ENCODE measurements at places on chromosomes 13 and 19.
A peak's percentile ranks its signal among the peaks of the same experiment; 100 is the strongest.

GRCh38 chr13:23959231-23959862, 62.0 kb upstream of the C1QTNF9B start:
- DNase-seq: no peak

GRCh38 chr19:31515931-31516330, 166.7 kb upstream of the TSHZ3 start:
- DNase-seq: no peak

GRCh38 chr13:49042476-49042875, 66.8 kb downstream of the FNDC3A start:
- DNase-seq: no peak

DNA sequence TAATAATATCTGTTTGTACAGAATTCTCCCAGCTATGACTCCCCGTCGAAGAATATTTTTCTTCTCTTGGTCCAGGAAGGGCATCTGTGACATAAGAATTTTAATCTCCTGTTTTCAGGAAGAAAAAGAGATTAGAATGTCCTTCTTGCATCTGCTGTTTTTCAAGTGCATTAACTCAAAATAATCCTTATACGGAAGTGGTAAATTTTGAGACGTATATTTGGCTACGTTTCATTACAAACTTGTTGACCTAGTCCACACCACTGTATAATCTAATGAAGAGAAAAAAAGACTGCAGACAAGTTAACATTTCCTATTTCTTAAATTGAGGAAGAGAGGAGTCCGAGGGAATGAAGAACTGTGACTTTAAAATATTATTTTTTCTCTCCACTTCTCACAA, 959.9 kb downstream of the DIAPH3 start:
- no peak for DNase-seq

DNA sequence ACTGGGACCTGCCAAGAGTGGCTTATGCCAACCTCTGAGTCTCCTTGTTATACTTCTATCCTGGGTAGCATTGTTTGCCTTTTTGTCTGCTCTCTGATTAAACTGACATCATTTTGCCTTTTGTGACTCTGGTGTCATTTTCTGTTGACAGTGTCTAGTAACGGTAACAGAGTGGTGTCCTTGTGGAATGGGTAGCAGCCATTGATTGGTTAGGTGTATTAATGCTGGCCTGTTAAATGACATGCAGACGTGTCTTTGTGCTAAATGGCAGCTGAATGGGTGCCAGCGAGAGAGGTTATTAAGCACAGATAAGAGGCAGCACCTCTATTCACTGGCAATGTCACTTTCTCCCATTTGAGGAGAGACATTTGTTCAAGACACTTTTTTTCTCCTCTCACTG, 1289.4 kb downstream of the PCDH9 start:
- no peak for DNase-seq

DNA sequence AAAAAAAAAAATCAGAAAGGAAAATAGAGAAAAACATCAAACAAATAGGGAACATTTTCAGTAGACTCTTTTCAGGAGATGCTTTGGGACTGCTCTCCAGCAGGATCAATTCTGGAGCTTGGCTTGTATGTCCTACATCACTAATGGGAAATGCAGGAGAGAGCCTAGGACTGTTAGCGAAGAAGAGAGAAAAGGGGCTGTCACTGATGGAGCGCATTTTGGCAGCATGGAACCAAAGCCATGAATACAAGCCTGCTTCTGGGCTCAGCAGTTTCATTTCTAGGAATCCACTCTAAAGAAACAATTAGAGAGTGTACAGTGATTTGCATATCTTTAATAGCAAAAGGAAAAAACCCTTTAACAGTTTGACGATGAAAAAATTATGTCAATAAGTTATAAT, 203.9 kb downstream of the NUFIP1 start:
- no peak for DNase-seq

GRCh38 chr19:51107406-51108065, 673 bp downstream of the CTU1 start:
- DNase-seq: peak; percentile 32

GRCh38 chr19:43812688-43813087, 10.4 kb upstream of the LYPD5 start:
- DNase-seq: no peak

- DNase-seq: no peak
Observed at GRCh38 chr19:42508892-42509444, 19.3 kb downstream of the CEACAM1 start.

DNA sequence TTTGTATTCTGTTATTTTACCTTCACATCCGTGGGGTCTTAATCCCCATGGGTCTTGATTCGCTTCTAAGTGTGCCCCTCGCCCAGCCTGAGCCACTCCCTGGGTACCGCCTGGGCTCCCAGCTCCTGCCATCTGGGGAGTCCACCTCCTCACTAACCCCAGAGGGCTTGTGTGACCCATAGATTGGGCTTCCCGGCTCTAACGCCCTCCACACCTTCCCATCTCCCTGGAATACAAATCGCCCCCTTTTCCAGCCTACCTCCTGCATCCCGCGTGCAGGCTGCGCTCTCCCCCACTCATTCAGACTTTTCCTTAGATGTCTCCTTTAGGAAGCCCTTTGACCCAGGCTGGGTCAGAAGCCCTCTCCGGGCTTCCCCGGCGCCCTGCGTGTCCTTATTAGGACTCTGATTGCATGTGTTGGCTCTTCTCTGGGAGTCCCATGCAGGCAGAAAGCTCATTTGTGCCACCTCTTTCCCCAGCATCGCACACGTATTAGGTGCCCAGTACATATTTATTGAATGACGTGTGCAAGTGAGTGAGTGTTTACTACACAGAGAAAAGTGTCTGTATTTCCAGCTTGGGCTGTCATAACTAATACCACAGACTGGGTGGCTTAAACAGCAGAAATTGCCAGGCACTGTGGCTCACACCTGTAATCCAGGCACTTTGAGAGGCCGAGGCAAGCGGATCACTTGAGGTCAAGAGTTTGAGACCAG, 757 bp downstream of the CCDC124 start:
- DNase-seq: peak; percentile 18

- no peak for DNase-seq
Observed at GRCh38 chr19:19381007-19381926, 24.2 kb upstream of the GATAD2A start.

GRCh38 chr13:28581451-28581850, 77.5 kb upstream of the POMP start:
- DNase-seq: no peak

DNA sequence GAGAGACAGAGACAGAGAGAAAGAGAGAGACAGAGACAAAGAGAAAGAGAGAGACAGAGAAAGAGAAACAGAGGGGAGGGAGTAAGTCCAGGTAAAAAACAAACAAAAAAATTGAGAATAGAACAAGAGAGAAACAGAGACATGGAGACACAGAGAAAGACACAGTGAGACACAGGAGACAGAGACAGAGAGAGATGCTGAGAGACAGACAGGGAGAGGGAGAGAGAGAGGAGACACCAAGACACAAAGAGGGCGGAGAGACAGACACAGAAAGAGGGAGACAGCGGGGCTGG, 5.8 kb upstream of the PROZ start:
- DNase-seq: no peak

DNA sequence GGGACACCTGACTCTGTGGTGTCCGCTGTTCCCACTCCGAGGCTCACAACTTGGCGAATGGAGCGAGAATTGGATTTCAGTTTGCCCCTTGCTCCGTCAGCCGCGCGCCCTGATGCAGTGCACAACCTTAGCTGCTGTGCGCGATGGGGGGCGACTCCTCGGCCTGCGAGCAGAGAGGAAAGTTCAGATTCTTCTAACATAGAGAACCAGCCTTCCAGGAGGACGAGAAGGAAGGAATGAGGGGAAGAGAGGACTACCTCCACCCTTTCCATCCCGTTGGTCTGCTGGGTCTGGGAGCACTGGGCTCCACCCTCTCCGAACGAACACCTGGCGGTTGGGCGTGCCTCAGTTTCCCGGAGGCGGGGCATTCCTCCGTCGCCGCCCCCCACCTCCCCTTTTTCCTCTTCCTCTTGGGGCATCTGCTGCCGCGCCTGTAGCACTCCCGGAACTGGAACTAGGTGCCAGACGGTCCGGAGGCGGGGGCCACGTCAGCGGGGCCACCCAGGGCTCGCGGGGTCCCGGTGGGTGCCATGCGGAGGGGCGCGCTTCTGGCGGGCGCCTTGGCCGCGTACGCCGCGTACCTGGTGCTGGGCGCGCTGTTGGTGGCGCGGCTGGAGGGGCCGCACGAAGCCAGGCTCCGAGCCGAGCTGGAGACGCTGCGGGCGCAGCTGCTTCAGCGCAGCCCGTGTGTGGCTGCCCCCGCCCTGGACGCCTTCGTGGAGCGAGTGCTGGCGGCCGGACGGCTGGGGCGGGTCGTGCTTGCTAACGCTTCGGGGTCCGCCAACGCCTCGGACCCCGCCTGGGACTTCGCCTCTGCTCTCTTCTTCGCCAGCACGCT, at the start of gene KCNK6:
Gene KCNK6 (plus strand): TSS at position 425 of the 838 bp plus-strand sequence. CDS start 106 bp downstream, at position 531.
- DNase-seq: peak; percentile 77

DNA sequence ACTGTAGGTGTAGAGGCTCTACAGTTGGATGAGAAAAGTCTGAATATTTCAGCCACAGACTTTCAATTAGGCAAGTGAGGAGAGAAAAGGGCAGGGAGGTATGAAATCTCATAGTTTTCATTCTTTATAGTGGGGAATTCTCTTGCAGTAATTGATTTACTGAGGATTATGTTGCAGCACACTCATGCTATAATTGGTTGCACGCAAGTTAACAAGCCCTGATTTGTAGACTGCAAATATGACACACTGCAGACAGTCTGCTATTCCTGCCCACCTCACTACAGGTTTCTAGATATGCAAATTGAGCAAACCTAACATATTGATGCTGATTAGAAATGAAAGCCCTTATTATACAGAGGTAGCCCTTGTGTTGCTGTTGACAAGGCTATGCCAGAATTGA, 139.4 kb downstream of the LHFPL6 start:
- DNase-seq: no peak

GRCh38 chr19:19123386-19123785, 14.9 kb downstream of the TMEM161A start:
- DNase-seq: no peak

- no peak for DNase-seq
Observed at GRCh38 chr13:86541461-86541860, 742.2 kb upstream of the SLITRK6 start.

GRCh38 chr19:40322271-40322610, 26.0 kb downstream of the C19orf47 start:
- no peak for DNase-seq

DNA sequence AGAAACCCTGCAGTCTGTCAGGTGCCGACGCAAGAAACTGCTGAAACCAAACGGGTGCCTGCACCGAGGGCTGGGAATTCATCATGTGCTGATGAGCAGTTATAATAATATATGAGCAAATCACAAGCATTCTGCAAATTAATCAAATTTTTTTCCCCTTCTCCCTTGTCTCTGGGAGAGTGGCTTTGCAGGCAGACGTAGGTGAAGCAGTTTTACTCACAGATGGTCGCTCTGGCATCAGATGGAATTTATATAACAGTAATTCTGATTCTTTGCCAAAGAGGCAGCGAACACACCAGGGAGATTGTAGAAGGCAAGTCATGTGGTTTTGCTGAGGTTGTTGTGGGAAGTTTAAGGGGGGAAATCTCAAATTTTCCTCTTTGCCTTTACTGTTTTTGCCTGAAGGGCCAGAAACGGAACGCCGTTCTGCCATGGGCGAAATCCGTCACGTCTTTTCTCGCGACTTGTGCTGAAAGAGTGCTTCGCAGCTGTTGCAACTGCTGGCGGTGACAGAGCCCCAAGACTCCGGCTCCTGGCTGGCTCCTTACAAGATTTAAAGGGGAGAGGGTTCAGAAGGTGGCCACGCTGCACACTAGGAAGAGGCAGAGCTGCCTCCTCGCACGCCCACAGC, 320.1 kb downstream of the ZNF536 start:
- DNase-seq: no peak

GRCh38 chr13:41054919-41055619, 6.2 kb upstream of the WBP4 start:
- peak; percentile 57 for DNase-seq

GRCh38 chr13:95245071-95245470, 56.2 kb downstream of the ABCC4 start:
- DNase-seq: no peak

DNA sequence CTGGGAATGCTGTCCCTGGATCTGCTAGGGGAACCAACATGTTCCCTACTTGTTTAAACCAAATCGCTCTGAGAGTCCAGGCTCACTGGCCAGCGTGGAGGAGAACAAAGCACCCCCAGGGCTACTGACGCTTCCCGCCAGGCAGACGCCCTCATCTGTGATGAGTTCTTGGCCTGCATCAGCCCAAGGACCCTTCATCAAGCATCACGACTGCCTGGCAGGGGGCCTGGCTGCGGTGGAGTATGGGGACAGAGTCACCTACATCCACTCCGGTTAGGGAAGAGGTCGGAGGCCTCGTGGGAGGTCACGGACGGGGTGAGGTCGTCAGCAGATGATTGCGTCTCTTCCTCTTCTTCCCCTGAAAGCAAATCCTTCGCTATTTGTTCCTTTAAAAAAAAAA, 17.7 kb downstream of the MIER2 start:
- no peak for DNase-seq

GRCh38 chr13:39037410-39037879, 444 bp downstream of the PROSER1 start:
- DNase-seq: no peak

GRCh38 chr13:34931572-34931971, 10.5 kb upstream of the NBEA start:
- no peak for DNase-seq

DNA sequence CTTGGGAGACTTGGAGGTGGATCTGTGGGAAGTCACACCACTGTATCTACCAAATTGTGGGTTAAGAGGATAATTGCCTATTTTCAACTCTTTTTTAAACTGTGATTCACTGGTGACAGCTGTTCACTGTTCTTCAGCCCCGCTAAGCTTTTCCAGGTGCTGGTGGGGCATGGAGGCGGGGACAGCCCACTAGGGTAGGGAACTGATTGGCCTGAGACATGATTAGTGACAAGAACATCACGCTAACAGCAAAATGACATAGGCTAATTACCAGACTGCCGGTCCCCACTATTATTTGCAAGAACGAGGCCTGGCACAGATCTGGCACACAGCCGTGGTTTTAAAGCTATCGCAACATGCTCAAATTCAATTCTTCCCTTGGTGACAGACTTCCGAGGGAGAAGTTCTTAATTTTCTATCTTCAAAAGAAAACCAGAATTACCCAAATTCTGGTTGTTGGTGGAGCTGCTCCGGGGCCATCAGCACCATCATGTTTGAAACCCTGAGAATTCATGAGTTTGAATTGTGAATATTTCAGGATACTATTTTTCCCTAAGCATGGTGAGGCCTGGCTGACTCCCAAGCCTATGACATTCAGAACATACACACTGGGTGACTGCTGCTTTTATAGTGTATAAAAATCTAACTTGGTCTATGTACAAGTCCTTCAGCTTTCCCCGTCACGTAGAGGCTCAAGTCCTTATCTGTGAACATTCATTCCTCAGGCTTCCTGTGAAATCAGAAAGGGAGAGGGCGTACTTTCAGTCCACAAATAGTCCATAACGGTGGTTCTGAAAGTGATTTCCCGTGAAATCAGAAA, 17.9 kb downstream of the DOCK9 start:
- no peak for DNase-seq
